ENCODE measurements at places on chromosomes 5 and 9. TPM values are rescaled to one million over a fixed set of nuclear protein-coding genes. Genes with fewer than 3 reads are reported as not detected.
A peak's percentile ranks its signal among the peaks of the same experiment; 100 is the strongest.

The INVS gene
- 24.1 TPM for total RNA-seq

- H3K27ac ChIP-seq = no peak overlapping the region
- no peak for DNase-seq
- H3K4me3 ChIP-seq = no peak overlapping the region
- H3K36me3 ChIP-seq = no peaks in the 10 kb centered on the region
- no peaks in the 10 kb centered on the region for H3K4me1 ChIP-seq
- no peaks in the 10 kb centered on the region for H3K27me3 ChIP-seq
Observed at GRCh38 chr5:146888351-146888978, 9.9 kb upstream of the PPP2R2B start.

The SAPCD2 gene
- 0.17 TPM for total RNA-seq

DNA sequence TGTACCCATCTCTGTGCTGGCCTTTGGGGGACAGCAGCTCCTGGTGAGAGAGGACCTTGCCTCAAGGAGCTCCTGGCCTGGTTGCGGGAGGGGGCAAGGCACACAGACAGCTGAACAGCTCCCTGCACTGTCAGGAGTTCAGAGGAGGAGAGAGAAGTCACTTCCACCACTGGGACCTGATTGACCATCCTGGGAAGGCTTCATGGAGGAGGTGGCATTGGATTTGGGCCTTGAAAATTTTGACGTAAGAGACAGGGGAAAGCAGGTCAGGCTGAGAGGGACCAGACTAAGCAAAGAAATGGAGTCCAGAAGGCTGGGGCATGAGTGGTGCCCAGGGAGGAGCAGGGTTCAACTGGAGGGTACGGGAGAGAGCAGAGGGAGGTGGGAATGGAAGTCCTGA is 20.3 kb upstream of the DAB2IP start:
- no peak overlapping the region for H3K27ac ChIP-seq
- no peaks in the 10 kb centered on the region for H3K27me3 ChIP-seq
- H3K4me1 ChIP-seq = peaks cover 71% of the 10 kb centered on the region
- no peaks in the 10 kb centered on the region for H3K36me3 ChIP-seq

The PWWP2A gene
- 17.2 TPM for total RNA-seq

DNA sequence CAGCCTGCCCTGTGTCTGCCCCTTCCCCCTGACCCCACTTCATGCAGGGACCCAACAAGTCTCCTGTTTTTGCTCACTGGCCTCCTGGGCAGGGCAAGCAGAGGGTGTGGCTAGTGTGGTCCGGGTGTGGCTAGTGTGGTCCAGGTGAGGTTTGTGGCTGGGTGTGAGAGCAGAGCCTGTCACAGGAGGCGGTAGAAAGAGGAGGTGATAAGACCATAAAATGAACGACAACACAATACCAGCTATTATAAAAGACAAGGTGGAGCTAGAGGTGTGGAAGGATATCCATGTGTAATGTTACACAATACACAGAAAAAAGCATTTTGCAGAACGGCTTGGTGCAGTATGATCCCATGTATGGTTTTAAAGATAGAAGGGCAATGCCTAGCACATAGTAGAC is 23.3 kb downstream of the SPRY4 start:
- DNase-seq = no peak
- H3K27me3 ChIP-seq = no peaks in the 10 kb centered on the region
- peaks cover 17% of the 10 kb centered on the region for H3K4me1 ChIP-seq
- no peaks in the 10 kb centered on the region for H3K36me3 ChIP-seq
- H3K27ac ChIP-seq = no peak overlapping the region

DNA sequence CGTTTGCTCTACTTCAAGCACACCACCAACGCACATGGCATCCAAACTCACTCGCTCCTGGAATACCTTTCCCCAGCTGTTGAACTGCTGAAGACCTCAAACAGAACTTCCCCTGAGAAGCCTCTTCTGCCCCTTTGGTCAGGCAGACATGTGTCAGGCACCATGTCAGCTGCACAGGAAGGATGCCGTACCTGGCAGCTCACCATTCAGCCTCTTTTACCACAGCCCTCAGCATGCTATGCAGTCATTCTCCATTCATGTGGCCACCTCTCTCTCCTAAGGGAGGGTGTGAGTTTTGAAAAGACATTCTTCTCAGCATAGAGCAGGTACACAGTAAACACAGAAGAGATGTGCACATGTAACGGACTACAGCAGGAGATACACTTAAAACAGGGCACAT is 14.2 kb downstream of the IL4 start:
- H3K36me3 ChIP-seq = no peaks in the 10 kb centered on the region
- no peak for DNase-seq
- no peak overlapping the region for H3K27ac ChIP-seq
- H3K4me3 ChIP-seq = no peak overlapping the region

The GABBR2 gene
- 0.26 TPM for total RNA-seq

DNA sequence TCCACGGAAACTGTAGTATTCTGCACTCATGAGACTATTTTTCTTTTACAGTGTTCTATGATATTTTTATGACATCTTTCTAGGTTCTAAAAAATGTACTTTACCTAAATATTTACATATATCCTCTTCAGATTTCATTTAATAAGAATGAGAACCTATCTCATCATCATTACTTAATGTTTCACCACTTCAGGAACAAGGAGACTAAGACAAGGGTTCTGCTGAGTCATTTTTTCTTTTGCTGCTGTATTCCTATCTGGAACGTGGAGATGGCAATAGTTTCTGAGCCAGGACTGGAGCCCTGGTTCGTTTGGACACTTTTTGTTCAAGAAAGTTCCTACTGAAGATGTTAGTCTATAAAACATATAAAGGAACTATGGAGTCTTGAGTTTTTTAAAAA is 258.2 kb upstream of the MAP3K1 start:
- H3K27me3 ChIP-seq = no peaks in the 10 kb centered on the region
- no peak overlapping the region for H3K4me3 ChIP-seq
- no peaks in the 10 kb centered on the region for H3K36me3 ChIP-seq
- no peak overlapping the region for H3K27ac ChIP-seq
- peak; percentile 47 for DNase-seq

DNA sequence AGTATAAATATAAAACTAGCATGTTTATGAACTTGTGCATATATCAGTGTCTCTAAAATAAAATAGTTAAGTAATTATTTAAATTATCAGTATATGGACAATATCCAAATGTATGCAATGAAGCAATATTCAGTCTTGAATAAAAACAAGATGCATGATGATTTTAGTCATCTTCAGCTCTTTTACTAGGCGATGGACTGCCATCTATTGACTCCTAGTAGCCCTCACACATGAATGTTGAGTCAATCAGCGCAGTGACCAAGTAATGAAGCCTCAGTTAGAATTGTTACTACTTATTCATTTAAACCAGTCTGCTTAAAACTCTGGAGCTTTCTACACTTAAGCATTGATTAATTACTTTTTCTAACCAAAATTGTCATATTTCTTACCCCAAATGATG is 92.9 kb upstream of the GRHPR start:
- no peaks in the 10 kb centered on the region for H3K36me3 ChIP-seq
- H3K27me3 ChIP-seq = no peaks in the 10 kb centered on the region
- no peak for DNase-seq
- H3K27ac ChIP-seq = no peak overlapping the region
- no peak overlapping the region for H3K4me3 ChIP-seq

The SLC25A2 gene
- 0.23 TPM for total RNA-seq

DNA sequence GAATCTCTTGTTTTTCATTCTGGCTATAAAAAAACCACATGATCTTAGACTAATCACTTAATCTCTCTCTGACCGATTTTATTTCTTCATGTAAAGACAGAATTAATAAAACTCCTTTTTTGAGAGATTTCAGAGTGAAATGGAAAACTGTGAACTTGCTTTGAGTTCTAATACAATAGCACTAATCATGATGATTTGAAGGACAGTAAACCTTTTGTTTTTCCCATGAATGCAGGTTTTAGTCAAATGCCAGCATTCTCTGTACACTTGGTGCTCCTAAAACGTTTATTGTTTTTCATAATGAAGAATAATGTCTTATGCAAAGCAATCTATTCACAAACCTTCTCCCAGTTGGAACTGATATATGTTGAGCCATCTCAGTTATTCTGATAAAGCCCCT is 86.8 kb downstream of the SLC24A2 start:
- H3K4me3 ChIP-seq = no peak overlapping the region
- no peak for DNase-seq
- H3K36me3 ChIP-seq = no peaks in the 10 kb centered on the region
- H3K27ac ChIP-seq = no peak overlapping the region
- no peaks in the 10 kb centered on the region for H3K4me1 ChIP-seq

DNA sequence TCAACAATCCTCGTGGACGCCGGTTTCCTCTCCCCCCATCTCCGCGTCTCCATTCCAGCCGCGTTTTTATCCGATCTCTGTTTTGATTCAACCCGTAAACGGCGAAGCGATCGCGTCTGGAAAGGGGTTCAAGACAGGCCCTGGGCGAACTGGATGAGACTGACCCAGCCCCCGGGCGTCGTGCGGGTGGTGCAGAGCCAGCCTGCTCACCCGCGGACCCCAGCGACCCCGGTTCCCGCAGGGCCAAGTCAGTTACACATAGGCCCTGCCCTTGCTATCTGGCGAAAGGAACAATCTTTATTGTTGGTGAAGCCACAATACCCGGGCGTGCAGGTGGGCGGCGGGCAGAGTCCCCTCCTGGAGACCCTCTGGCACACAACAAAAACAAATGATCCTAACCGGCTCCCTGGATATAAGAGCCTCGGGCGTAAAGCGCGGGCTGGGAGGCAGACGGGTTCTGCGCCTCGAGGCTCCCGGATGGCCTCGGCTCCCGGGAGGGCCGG is 1.8 kb downstream of the TLX3 start:
- no peaks in the 10 kb centered on the region for H3K36me3 ChIP-seq
- no peak for DNase-seq
- no peak overlapping the region for H3K27ac ChIP-seq
- peak overlapping the region; percentile 40 for H3K4me3 ChIP-seq

The SEMA6A gene
- total RNA-seq = 11.6 TPM

DNA sequence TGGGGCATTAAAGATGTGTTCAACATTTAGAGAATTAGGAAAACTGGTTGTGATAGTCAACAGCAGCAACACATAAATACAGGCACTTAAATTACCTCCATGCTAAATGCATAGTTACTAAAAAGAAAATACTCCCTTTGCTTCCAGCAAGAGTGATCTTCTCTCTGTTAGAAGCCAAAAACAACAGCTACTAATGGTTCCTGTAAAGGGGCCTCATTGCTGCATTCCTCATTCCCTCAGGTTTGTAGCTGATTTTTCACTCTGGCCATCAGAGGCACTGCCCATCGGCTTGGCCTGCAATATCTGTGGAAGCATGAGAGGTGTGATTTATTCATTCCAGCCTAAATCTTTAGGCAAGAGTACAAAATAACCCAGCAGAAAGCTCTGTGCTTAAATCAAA is 466.0 kb upstream of the ADAMTS16 start:
- H3K4me1 ChIP-seq = no peaks in the 10 kb centered on the region
- no peak overlapping the region for H3K27ac ChIP-seq
- H3K4me3 ChIP-seq = no peak overlapping the region
- no peaks in the 10 kb centered on the region for H3K27me3 ChIP-seq
- no peaks in the 10 kb centered on the region for H3K36me3 ChIP-seq

GRCh38 chr9:22026696-22027095 is 17.6 kb upstream of the CDKN2B start:
- H3K4me3 ChIP-seq = no peak overlapping the region
- no peaks in the 10 kb centered on the region for H3K36me3 ChIP-seq
- no peaks in the 10 kb centered on the region for H3K4me1 ChIP-seq
- no peak overlapping the region for H3K27ac ChIP-seq

The PITX1 gene
- total RNA-seq = 5.2 TPM

DNA sequence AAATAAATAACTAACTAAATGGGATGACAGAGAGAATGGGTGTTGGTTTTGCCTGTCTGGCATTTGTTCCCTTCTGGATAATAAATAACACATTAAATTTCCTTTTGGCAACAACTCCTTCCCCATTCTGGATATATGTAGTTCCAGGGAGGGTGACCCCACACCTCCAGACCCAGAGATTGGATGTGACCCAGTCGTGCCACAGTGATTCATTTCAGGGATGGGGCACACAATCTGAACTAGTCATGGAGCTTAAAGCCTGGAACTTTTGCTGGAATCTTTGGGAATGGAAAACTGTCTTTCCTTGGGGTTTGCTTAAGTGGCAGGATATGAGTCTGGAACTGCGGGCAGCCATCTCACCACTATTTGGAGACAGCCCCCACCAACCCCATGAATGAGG is 11.3 kb downstream of the KLF9 start:
- H3K27me3 ChIP-seq = no peaks in the 10 kb centered on the region
- DNase-seq = no peak
- peaks cover 100% of the 10 kb centered on the region for H3K4me1 ChIP-seq
- H3K4me3 ChIP-seq = no peak overlapping the region

The PRR7 gene
- 2.2 TPM for total RNA-seq

- H3K4me1 ChIP-seq = peaks cover 3% of the 10 kb centered on the region
- H3K27ac ChIP-seq = no peak overlapping the region
- DNase-seq = no peak
- H3K36me3 ChIP-seq = no peaks in the 10 kb centered on the region
Observed at GRCh38 chr9:91146391-91147019, 215.2 kb downstream of the AUH start.

DNA sequence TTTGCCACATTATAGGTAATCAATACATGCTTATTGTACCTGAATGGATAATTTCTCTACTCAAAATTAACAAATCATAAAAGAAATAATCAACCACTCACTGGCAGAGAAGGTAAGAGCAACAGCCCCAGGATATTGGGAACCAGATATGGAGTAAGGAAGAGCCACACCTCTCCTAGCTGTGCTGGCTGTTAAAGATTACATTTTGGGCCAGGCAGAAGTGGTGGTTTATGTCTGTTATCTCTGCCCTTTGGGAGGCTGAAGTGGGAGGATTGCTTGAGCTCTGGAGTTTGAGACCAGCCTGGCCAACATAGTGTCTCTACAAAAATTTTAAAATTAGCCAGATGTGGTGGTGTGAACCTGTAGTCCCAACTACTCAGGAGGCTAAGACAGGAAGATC is 56.4 kb downstream of the BHMT start:
- no peaks in the 10 kb centered on the region for H3K36me3 ChIP-seq
- DNase-seq = no peak
- peaks cover 16% of the 10 kb centered on the region for H3K4me1 ChIP-seq
- no peaks in the 10 kb centered on the region for H3K27me3 ChIP-seq
- H3K4me3 ChIP-seq = no peak overlapping the region

The MVB12B gene
- 14.5 TPM for total RNA-seq

DNA sequence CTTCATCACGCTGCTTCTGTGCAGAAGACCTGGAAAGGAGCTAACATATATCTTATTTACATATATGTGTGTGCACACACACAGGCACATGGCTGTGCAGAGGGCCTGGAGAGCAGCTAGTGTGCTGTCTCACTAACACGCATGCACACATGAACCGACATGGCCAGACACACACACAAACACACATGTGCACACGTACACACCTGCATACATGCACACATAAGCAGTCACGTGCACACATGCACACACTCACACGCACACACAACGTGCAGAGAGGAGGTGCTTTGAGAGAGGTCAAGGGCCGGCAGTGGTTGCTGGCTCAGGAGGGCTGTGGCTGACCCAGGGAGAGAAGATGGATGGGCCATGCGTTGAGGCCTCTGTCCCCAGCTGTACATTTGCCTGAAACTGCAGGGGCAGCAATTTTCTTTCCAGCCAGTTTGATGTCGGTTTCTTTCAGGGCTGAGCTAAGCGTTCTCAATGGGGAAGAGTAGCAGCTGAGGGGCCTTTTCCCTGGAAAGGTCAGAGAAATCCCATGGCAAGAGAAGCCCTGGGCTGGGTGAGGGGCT is 66.7 kb downstream of the OLFM1 start:
- no peaks in the 10 kb centered on the region for H3K27me3 ChIP-seq
- no peak overlapping the region for H3K27ac ChIP-seq
- no peak overlapping the region for H3K4me3 ChIP-seq
- H3K36me3 ChIP-seq = no peaks in the 10 kb centered on the region
- DNase-seq = no peak
- H3K4me1 ChIP-seq = no peaks in the 10 kb centered on the region

The RNF183 gene
- total RNA-seq = not detected

GRCh38 chr9:131505012-131505411 is 2.3 kb downstream of the POMT1 start:
- H3K4me3 ChIP-seq = no peak overlapping the region
- no peak for DNase-seq
- H3K27ac ChIP-seq = no peak overlapping the region
- peaks cover 29% of the 10 kb centered on the region for H3K4me1 ChIP-seq
